ENCODE measurements at places on chromosomes 7 and 10.

DNA sequence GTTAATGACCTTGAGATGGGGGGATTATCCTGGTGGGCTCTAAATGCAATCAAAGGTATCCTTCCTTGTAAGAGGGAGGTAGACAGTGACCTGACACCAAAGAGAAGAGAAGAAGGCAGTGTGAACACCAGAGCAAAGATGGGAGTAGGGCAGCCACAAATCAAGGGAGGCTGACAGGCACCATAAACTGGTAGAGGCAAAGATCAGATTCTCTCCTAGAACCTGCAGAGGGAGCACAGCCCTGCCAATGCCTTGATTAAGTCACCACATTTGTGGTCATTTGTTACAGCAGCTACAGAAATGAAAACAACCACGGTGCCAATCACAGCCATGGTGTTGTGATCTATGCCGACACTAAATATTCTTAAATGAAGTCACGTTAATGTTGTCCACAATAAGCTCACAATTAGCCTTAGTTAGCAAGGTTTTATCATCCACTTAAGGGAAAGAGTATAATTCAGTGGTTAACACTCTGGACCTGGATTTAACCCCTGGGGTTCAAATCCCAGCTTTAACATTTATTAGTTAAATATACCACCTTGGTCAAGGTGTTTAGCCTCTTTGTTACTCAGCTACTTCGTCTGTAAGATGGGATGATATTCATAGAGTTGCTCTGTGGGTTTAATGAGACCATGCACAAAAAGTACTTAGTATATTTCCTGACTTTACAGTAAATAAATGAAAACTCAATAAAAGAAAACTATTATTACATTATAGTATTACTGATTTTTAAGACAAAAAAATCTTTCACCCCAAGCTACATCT lies 70.8 kb downstream of the SGMS1 start:
- no peak for DNase-seq

DNA sequence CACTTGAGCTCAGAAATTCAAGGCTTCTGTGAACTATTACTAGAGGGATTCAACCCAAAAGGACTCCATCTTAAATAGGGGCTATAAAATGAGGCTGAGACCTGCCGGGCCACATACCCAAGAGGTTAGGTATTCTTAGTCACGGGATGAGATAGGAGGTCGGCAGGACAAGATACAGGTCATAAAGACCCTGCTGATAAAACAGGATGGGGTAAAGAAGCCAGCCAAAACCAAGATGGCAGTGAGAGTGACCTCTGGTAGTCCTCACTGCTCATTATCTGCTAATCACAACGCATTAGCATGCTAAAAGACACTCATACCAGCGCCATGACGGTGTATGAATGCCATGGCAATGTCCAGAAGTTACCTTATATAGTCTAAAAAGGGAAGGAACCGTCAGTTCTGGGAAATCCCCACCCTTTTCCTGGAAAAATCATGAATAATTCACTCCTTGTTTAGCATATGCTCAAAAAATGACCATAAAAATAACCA lies 101.2 kb upstream of the TRIM24 start:
- no peak for DNase-seq

- DNase-seq = no peak
These were observed 25.5 kb downstream of the SKIDA1 start for GRCh38 chr10:21499701-21500577.

DNA sequence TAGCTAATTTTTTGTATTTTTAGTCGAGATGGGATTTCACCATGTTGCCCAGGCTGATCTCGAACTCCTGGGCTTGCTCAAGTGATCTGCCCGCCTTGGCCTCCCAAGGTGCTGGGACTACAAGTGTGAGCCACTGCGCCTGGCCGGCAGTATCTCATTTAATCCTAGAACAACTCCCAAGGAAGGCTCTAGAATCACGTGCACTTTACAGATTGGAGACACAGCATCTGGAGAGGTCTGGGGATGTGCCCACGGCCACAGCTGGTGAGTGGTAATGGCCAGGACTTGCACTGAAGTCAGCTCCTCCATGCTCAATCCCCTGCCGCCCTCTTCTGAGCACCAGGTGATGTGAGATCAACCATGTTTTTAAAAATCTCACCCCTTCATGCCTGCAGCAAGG lies 43.1 kb downstream of the CARD11 start:
- no peak for DNase-seq
